ENCODE measurements at places on chromosomes 16 and 17.

GRCh38 chr16:51151435-51151960, 428 bp upstream of the SALL1 start:
- no peak for DNase-seq

DNA sequence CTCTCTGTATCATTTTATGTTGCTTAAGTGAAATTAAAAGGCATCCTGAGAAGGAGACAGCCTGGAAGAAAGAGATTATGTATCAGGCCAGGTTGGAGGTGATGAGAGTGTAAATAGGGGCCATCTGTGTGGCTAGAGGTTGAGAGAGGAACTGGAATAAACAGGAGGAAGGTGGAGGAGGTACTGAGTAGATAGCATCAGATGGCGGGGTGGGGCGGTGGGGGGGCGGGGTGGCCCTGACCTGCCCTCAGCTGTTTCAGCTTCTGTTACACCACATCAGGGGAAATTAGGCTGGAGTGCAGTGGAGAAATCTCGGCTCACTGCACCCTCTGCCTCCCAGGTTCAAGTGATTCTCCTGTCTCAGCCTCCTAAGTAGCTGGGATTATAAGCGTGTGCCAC, 6.9 kb upstream of the KCNG4 start:
- no peak for DNase-seq

DNA sequence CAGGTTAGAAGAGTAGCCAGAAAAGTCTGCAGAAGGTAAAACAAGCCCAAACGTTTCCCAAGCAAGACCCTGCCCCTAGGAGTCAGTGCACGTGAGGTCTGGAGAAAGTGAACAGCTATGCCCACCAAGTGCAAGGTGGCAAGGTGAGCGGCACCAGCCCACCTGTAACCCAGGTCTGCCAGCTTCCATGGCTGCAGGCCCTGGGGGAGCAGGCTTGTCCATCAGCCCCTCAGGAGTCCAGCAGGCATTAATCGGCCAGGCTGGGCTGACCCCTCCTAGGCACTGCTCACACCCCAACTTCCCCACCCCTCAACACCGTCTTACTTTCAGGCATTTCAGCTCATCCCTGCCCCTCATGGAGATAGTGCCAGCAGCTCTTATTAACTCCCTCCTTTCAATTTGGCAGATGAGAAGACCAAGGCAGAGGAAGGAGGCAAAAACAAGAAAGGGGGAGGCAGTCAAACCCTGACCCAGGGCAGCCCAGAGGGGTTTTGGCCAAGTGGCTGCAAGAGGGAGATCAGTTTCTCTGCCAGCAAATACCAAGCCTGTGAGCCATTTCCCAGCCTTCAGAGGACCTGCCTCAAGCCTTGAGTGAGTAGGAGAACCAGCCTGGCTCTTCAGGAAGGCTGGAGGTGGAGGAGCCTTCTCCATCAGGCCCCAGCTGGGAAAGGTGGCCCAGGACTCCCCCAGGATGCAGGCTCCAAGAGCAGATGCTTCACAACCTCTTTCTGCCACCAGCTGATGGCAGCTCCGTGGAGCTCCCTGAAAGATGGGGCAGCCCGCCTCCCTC, 14.7 kb downstream of the BEAN1 start:
- DNase-seq, result no peak

DNA sequence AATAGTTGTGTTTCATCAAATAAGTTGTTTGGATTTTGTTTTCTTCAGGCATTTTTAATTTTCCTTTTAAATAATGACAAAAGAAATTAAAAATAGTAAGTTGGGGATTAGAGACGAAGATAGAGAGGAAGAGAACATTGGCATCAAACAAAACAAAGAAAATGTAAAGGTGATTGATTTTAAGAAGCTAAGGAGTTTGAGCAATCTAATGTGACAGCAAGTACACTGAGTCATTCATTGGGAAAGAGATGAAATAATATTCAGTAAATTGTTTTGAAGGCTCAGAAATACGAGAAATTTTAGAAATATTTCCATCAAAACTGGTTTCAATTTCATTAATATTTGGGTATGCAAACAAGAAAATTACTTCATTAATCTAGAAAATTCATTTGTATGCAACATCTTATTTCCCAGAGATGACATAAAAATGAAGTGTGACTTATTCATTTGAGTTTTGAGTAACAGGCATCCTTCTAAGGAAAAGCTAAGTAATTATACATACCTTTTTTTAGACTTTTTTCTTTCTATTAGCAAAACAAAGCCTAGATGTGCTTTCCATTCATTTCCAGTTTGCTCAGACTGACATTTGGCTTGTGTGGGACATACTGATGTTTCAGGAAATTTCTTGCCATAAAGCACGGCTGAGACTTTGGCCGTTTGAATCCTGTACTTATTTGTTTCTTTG, 66.7 kb downstream of the COX10 start:
- DNase-seq, result no peak

DNA sequence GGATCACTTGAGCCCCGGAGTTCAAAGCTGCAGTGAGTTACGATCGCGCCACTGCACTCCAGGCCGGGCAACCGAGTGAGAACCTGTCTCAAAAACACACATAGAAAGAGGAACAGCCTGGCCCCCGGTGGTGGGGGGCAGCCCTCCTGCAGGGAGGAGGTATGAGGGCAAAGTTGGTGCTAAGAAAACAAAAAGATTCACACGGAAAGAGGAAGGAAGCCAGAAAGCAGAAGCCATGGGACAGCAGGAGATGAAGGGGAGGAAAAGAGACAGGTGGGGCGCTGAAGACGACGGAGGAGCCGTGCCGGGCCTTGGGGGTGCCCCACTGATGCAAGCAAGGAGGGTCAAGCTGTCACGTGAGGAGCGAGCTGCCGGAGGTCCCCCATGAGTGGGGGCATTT, 8.2 kb upstream of the C16orf74 start:
- DNase-seq, result no peak

DNA sequence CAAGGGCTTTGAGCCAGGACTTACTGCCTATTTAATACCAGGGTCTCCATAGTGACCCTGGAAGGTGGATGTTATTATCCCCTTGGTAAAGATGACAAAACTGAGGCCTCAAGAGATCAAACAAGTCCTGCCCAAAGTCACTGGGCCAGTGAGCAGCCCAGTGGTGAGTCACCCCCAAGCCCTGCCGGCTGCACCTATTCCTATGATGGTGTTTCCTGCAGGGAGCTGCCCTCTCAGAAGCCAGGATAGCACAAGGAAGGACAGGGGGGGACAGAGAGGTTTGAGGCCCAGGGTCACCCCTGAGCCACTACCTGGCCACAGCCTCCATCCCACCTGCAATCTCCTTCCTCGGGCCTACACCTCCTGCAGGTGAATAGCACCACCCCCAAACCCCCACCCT, 90.9 kb downstream of the SDK2 start:
- DNase-seq, result no peak

- no peak for DNase-seq
Measured at GRCh38 chr16:84040226-84040822, 2.3 kb downstream of the SLC38A8 start.
